ENCODE measurements at places on chromosomes 7 and 10.

DNA sequence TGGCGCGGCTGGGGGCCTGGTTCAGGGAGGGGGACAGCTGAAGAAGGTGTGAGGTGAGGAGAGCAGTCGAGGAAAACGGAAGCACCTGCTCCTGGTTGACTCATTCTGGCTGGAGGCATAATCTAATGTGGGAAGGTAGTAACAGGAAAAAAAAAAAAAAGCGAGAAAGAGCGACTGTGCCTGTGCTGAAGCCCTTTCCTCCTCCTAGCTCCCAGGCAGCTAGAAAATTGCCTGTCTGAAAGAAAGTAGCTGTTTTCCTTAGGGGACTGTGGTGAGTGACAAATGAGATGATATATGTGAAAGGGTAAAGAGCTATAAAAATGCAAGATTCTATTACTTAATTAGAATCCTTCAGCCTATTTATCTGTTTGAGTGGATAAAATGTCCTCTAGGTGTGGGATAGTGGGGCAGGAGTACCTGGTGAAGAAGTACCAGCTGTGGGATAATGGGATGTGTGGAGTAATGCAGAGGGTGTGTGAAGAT, 4.9 kb upstream of the MEST start:
- H3K36me3 ChIP-seq, result no peaks in the 10 kb centered on the region
- no peak overlapping the region for H3K4me3 ChIP-seq
- H3K27ac ChIP-seq, result no peak overlapping the region
- H3K4me1 ChIP-seq, result peaks cover 37% of the 10 kb centered on the region
- peak; percentile 51 for DNase-seq

DNA sequence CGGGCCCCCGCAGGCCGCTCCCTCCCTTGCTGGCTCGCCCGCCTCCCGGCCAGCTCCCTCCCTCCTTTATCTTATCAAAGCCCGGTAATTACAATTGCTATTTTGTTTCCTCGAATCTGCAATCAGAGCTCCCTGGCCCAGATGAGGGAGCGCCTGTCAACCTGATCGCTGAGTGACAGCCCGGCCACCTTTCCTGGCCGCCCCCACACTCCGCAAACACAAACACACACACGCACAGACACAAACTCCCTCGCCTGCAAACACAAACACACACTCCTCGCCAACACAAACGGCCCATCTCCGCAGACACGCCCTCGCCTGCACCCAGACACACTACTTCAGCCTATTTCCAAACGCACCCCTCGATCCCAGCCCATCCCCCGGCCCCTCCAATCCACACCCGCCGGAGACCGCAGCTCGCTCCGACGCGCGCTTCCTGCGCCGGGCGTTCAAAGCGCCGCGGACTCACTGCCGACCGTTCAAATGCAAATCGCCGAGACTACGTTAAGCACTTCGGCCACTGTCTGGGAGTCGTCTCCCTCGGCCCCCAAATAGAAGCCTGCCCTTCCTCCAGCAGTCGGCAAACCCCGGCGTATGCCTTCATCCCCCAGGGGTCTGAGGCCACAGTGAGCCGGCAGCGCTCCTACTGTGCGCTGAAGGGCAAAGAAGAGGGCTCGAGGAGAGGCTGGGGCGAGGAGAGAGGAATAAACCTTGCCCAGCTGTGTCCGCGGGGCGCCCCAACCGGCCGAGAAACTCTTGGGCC, 3.0 kb upstream of the FGF8 start:
- no peak overlapping the region for H3K27ac ChIP-seq
- H3K4me1 ChIP-seq, result peaks cover 25% of the 10 kb centered on the region
- DNase-seq, result peak; percentile 43
- H3K4me3 ChIP-seq, result no peak overlapping the region
- H3K36me3 ChIP-seq, result no peaks in the 10 kb centered on the region

GRCh38 chr7:128309976-128310375, 33.7 kb downstream of the RBM28 start:
- no peak overlapping the region for H3K4me3 ChIP-seq
- peaks cover 35% of the 10 kb centered on the region for H3K36me3 ChIP-seq
- H3K27me3 ChIP-seq, result no peaks in the 10 kb centered on the region
- no peak for DNase-seq

DNA sequence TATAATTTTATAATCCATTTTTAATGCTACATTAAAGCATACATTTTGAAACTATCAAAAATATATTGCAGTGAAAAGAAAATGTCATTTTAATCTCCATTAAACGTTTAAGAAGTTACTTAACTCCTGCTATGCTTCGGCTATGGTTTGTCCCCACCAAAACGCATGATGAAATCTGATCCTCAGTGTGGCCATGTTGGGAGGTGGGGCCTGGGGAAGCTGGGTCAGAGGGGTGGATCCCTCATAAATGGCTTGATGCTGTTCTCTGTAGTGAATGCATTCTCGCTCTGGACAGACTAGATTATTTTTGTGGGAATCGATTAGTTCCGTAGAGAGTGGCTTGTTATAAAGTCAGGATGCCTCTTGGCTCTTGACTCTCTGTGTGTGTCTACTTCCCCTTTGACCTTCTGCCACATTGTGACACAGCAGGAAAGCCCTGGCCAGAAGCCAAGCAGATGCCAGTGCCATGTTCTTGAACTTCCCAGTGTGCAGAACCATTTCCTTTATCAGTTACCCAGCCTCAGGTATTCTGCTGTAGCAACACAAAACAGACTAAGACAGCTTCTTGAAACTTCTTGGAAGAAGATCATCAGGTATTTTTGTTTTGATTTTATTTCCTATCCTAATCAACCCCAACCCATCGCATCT, 77.8 kb downstream of the TCERG1L start:
- no peak for DNase-seq
- no peaks in the 10 kb centered on the region for H3K36me3 ChIP-seq

DNA sequence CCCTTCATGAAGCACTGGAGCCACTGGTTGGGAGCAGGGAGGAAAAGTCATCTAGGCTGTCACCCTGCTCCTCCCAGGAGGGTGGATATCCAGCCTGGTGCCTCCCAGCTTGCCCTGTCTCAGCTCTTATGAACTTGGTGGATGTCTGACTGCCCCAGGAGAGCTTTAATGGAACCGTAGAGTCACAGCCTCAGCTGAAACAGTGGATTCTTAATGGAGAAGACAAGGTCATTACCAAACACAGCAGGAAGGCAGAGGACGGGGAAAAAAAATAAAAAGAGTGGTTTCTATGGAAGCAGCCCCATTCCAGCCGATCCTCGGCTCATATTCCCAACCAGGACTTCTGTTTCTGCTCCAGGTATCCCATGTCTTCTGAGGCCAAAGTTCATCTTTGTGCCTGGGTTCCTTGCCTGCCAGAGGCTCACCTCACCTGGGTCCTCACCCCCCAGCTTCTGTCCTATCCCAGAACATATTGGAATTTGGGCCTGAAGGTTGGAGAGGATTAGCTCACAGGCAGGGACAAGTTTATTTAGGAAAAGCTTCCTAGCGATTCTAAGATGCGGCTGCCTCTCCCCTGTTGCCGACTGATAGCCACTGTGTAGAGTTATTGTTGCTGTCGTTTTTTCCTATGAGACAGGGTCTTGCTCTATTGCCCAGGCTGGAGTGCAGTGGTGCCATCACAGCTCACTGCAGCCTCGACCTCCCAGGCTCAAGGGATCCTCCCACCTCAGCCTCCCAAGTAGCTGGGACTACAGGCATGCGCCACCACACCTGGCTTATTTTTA, 15.6 kb downstream of the CCL26 start:
- H3K36me3 ChIP-seq, result no peaks in the 10 kb centered on the region
- no peaks in the 10 kb centered on the region for H3K27me3 ChIP-seq
- H3K4me3 ChIP-seq, result no peak overlapping the region
- no peak for DNase-seq
- no peaks in the 10 kb centered on the region for H3K4me1 ChIP-seq

Measured in endothelial cell of umbilical vein (primary cell).